RWPE1 (cell line): ENCODE measurements at places on chromosomes 2 and 18.

- DNase-seq = no peak
These were observed 5.5 kb downstream of the COLEC12 start for GRCh38 chr18:495017-495416.

GRCh38 chr2:166758956-166759355, 129.3 kb upstream of the XIRP2 start:
- no peak for DNase-seq

DNA sequence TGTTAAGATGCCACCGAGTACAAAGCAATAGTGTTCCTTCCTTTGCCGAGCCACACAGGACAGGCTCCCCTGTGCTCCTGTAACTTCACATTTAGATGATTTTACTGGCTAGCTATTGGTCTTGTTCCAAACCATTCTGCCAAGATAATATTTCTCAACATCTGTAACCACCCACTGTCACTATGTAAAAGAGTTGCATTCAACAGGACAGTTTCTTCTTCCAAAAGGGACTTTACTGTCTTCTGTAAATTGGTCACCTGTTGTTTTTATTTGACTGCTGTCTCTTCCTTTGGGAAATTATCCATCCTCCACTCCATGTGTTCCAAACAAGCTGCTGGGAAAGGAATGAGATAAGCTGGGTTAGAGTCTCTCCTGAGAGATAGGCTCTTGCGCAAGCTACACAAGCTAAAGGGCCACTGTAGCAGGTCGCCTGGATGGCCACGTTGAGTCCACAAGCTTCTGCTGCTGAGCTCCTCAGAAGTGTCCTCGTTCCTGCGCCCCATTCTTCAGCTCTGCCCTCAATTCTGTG, 14.4 kb upstream of the BZW1 start:
- no peak for DNase-seq

DNA sequence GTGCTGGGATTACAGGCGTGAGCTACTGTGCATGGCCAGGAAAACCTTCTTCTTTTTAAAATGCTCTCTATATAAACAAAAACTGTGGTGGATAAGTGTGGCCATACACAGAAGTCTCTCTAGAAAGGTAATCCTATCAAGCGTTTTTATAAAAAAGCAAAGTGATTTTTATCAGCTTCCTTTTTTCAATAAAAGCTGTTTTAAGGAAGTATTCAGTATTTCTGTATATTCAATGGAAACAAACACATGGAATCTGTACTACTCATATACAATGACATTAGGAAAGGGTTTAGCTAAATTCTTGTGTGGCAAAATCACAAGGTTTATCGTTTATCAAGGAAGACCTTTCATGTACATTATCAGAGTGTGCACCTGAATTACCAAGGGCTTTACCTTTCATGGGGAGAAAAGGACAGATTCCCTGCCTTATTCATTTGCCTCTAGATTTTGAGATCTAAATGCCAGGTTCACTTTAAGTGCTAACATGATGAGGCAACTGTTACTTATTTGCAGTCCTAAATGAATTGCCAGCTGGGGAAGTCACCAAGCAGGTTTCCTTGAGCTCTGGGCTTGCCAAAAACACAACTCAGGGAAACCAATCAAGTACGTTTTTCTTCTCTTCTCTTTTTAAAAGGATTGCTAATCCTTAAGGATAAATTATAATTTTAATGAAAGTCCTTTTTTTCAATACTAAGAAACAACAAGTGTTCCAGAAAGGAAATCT, 70.8 kb downstream of the RTN4 start:
- DNase-seq = no peak

- peak; percentile 46 for DNase-seq
These were observed 79.2 kb downstream of the LONRF2 start for GRCh38 chr2:100242891-100243619.

GRCh38 chr18:63378919-63379638, 12.1 kb upstream of the KDSR start:
- no peak for DNase-seq

DNA sequence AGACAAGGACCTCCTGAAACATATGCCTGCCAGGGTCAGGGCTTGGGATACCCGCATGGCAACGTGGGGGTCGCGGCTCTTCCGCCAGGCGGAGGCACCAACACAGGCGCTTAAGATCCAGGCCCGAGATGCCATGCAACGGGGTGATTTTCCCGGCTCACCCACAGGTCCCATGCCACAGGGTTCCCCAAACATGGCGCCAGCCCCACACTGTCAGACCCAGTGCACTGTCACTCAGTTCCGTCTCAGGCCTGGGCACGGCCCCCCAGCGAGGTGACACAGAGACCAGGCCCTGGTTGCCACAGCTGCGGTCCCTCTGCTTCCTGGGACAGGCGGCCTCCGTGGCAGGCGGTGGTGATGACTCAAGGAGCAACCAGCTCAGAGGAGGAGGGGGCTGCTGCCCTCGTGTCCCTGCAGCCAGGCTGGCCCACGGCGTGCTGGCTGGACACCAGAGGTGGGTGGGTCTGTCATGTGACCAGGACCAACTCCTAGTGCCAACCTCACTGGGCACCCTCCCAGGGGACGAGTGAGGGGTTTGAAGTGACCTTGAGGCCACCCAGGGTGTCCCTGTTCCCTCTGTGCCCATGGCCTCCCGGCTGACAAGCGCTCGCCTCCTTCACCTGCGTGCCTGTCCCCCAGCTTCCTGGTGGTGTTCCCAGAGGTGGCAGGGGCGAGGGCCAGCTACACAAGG, 4.9 kb downstream of the PDCD1 start:
- DNase-seq = no peak

DNA sequence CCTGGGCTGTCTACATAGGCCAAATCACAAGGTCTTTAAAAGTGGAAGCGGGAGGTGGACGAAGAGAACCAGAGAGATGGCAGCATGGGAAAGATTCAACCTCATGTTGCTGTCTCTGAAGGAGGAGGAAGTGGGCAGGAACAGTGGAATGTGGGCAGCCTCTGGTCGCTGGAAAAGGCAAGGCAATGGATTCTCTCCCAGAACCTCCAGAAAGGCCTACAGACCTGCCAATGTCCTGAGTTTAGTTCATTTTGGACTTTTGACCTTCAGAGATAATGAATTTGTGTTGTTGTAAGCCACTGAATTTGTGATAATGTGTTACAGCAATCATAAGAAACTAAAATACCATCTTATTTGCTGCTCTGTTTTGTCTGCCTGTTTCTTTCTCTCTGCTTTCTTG, 122.5 kb downstream of the RNF152 start:
- no peak for DNase-seq

- no peak for DNase-seq
These were observed 10.9 kb downstream of the FAM98A start for GRCh38 chr2:33588232-33588631.

- DNase-seq = no peak
These were observed 44.4 kb downstream of the PTPN2 start for GRCh38 chr18:12839526-12840196.

GRCh38 chr2:3547915-3548314, 10.2 kb downstream of the RNASEH1 start:
- DNase-seq = no peak

- no peak for DNase-seq
These were observed 15.7 kb upstream of the TTC21B start for GRCh38 chr2:165969227-165969626.

GRCh38 chr2:232574674-232575403, 24.4 kb downstream of the EIF4E2 start:
- peak; percentile 49 for DNase-seq

DNA sequence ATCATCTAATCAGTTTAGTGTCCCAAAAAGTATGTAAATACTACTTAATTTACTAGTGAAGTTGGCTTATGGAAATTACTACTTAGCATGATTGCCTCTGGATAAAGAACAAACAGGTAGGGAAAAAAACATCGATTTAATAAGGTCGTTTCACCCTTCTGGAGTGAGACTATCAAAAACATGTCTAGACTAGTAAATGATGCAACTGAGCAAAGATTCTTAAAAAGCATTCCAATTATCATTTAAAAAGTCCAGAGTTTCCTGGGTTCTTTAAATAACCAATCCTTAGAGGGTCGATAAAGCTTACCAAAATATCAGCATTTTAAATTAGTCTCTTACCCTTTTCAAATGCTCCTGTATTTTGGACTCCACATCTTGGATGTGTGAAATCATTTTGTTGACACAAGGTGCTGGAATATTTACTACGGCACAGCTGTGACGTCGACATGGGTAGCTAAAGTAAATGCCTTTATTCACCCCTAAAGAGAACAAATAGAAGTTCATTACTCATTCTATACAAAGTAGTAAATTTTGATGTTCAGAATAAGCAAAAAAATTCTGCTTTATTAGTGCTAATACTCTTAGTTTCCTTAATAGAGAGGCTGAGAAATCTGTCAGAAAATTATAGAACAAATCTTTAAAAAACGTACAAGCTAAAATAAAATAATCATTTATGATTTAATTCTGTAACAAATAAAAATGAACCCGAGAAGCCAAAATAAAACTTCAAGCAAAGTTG, 70.6 kb downstream of the CCDC178 start:
- peak; percentile 1 for DNase-seq

DNA sequence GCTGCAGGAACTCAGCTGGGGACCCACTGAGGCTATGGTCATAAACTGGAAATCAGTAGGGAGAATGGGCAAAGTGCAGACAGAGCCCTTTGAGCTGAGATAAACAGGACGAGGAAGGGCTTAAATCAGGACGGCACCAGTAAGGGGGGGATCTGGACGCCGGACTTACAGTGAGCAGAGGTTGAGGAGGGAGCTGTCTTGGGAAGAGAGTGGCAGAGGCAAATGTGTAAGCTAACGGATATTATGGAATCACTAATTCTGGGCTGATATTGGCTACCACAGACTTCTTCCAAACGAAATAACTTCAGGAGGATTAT, 539 bp downstream of the CYP27A1 start:
- no peak for DNase-seq

DNA sequence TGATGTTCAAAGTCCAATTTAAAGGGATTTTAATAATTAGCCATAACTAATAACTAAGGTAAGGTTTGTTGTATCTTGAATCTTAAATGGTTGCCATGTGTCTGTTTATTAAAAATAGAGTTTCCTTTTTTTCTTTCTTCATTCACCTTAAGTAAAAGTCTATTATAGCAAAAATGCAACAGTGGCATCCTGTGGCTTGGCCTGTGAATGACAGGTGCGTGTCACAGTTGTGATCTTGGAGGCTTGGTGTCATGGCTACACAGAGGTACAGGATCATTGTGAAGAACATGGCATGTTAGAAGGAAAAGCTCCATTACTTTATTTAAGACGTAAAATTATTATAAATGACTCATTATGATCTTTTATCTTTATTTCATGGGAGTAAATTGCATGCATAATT, 246.1 kb downstream of the BCL2 start:
- no peak for DNase-seq

- no peak for DNase-seq
These were observed 142.4 kb upstream of the MYCN start for GRCh38 chr2:15797939-15798281.

- DNase-seq = no peak
These were observed 256.5 kb downstream of the TGIF1 start for GRCh38 chr18:3706279-3707097.

DNA sequence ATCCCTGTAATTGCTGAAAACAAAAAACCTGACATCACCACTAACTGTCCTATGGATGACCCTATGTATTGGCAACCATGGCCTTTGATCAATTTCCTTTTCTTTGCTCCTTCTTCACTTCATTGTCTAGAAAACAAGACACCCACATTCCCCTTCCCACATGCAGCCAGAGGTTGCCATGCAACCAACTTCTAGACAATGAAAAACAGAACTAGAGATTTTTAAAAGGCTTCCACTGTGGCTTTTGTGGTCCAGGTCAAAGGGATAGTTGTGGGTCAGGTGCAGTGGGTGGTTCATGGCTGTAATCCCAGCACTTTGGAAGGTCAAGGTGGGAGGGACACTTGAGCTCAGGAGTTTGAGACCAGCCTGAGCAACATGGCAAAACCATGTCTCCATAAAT, 139.3 kb upstream of the DOK6 start:
- DNase-seq = no peak

GRCh38 chr2:187138265-187138664, 289.3 kb upstream of the ZSWIM2 start:
- no peak for DNase-seq

DNA sequence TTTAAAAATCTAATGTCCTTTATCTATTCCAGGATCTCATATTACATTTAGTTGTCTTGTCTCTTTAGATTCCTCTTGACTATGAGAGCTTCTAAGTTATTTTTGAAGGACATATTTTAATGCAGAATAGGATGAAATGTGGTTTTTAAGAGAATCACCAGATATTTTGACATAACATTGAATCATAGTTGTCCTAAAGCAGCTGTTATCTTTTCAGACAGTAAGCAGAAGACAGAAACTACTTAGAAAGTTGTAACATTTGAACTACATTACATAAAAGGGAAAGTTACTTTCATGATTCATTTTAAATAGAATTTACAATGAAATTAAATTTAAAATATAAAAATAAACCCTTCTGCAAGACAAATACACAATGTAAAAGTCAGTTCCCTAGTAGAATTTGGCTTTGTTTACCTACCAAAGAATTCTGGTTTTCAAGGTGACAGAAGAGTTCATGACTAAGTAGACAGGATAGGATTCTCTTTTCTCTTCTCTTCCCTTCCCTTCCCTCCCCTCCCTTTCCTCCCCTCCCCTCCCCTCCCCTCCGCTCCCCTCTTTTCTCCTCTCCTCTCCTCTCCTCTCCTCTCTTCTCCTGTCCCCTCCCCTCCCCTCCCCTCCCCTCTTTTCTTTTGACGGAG, 186.0 kb downstream of the DIS3L2 start:
- DNase-seq = no peak

DNA sequence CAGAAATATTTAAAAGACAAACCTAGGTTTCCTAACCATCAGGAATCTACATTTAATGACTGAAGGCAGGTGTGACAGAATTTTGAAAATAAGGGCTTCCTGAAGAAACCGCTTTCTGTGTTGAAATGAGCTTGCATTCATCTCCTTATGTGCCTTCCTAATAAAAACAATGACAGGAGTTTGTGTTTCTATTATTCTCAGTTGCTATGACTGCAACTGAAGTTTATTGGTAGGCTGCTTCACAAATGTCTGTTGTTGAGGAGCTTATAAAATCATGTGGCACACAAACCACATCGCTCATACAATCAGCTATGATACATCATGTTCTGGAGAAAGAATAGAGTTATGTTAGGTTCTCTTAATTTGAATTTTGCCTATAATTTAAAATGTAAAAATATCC, 362.7 kb upstream of the SLC8A1 start:
- DNase-seq = no peak

- no peak for DNase-seq
These were observed 213.4 kb downstream of the DCC start for GRCh38 chr18:52553441-52553840.

- DNase-seq = no peak
These were observed 37.1 kb upstream of the ATP6V1B1 start for GRCh38 chr2:70898363-70899240.
